MV-4-11 (cell line): ENCODE measurements at places on chromosomes 2 and 18.

DNA sequence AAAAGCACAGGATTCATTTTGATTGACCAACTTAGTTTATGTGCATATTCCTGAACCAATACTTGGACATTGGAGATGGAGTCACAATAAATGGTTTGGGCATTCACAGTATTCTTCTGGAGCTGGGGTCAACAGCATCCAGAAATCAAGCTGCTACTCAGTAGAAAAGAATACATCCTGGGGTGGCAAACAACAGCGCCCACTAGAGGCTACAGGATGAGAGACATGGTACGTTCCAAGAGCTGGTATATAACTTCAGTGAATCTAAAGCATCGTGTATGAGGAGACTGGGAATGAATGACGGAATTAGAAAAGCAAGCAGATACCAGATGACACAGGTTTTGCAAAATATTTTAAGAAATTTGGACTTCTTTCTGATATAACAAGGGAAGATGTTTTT is 142.9 kb upstream of the FIGN start:
- peak; percentile 15 for DNase-seq

DNA sequence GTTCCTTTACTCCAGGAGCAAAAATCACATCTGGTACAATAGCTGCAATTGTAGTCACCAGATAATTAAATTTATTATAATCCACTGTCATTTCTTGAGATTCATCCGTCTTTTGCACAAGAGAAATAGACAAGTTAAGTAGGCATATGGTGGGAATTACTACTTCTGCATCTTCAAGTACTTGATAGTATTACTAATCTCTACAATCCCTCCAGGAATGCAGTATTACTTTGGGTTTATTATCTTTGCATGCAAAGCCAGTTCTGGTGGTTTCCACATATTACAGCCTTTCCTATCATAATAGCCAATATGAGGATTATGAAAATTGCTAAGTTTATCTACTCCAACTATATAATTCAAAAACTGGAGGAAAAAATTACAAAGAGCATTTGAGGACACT is 254.1 kb downstream of the IKZF2 start:
- DNase-seq, result no peak

DNA sequence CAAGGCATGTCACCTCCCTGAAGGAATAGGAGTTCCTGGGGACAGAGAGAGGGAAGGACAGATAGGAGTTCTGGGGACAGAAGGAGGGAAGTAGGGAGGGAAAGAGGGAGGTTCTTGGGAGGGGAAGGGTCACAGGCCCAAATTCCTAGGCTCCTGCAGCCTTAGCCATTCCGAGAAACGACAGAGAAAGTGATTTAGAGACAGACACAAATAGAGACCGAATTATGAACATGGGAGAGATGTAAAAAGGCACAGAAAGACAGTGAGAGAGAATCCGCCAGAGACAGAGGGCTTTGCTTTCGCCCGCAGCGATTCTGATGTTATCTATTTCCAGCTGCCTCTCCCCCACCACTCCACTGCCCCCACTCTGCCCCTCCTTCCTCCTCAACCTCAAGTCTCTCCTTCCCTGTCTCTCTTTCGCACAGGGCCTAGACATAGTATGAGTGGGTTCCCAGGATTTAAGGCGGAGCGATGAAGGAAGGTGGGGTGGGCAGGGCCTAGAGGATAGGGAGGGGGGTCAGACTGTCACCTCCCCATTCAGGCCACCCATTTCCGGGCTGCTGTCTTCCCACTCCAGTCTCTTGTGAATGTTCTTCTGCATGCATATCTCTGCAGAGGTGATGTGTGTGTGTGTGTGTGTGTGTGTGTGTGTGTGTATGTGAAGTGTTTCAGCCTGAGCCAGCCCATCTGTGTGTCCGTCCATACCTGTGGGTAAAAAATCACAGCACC is 3.3 kb upstream of the WNT6 start:
- DNase-seq, result no peak

DNA sequence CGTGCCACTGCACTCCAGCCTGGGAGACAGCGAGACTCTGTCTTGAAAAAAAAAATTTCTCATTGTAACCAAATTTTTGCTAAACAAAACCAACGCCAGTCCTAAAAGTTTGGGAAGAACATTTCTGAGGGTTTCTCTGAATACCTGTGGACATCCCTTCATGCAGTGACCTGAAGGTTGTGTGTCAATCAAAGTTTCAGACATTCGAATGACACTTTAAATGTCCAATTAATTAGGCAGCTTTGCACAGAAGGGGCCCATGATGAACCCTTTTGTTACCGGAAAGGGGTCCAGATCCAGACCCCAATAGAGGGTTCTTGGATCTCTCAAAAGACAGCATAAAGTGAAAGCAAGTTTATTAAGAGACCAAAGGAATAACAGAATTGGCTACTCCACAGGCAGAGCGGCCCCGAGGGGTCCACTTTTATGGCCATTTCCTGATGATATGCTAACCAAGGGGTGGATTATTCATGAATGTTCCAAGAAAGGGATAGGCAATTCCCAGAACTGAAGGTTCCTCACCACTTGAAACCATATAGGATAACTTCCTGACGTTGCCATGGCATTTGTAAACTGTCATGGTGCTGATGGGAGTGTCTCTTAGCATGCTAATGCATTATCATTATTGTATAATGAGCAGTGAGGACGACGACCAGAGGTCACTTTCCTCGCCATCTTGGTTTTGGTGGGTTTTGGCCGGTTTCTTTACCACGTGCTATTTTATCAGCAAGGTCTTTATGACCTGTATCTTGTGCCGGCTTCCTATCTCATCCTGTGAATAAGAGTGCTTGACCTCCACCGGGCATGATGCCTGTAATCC is 27.5 kb upstream of the HPCAL1 start:
- DNase-seq, result no peak

GRCh38 chr2:62731275-62731674 is 25.8 kb downstream of the EHBP1 start:
- no peak for DNase-seq

DNA sequence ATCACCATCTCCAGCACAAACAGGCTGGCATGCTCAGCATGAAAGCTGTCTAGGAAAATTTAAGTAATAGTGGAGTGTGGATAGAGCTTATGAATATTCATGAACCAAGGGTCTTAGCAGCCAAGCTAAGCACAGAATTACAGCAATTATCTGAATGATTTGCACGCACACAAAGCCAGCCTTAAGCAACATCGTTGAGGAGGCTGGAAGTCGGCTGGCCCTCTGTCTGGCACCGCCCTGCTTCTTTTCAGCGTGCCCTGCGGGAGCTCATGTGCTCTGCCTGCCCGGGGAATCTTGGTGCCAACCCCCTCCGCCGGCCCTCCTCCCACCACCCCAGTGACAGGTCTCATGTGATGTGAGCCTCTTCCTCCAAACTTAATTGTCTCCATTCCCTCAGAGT is 540.1 kb downstream of the CMPK2 start:
- DNase-seq, result no peak

GRCh38 chr2:237192881-237193280 is 107.2 kb downstream of the COPS8 start:
- no peak for DNase-seq

DNA sequence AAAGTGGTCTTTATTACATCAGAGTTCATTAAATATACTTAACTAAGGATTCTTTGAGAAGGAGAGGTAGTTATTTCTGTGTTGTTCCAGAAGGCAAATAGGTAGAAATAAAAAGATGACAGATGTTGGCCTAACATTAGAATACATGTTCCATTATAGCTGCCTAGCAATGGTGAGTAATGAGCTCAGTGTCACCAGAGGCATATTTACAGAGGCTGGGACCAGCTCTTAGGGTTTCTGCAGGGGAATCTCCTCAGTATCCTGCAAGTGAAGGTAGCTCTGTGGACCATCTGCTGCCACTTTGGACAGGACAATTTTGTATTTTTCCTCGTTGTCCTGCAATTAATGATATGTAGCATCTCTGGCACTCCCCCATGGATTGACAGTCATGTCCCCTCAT is 416.0 kb downstream of the THSD7B start:
- DNase-seq, result no peak

DNA sequence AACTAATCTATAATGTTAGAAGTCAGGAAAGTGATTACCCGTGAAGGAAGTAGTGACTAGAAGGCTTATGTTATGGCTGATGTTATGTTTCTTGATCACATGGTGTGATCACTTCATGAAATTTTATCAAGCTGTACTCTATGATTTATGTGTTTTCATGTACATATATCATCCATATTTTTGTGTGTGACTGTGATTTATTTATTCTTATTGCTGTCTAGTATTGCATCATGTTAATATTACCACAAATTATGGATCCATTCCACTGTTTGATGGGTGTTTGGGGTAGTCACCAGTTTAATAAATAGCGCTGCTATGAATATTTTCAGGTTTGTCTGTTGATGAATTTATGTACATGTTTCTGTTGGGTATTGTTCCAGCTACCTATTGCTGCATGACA is 59.4 kb downstream of the SH2D6 start:
- no peak for DNase-seq

DNA sequence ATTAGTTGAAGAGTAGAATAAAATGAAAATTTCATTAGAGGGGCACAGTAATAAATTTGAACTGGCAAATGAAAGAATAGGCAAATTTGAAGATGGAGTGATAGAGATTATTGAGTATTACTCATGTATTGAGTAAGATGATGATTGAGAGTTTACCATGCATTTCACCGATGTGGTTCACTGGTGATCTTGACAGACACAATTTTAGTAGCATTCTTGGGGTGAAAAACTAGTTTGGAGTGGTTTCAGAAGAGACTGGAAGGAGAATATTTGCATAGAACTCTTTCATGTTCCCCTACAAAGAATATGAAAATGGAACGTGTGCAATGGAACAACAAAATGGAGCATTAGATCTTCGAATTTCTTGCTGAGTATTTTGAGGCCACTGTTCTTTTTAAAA is 121.4 kb downstream of the ASXL3 start:
- DNase-seq, result no peak

- DNase-seq, result no peak
These were observed 11.7 kb downstream of the VIT start for GRCh38 chr2:36708041-36708741.

DNA sequence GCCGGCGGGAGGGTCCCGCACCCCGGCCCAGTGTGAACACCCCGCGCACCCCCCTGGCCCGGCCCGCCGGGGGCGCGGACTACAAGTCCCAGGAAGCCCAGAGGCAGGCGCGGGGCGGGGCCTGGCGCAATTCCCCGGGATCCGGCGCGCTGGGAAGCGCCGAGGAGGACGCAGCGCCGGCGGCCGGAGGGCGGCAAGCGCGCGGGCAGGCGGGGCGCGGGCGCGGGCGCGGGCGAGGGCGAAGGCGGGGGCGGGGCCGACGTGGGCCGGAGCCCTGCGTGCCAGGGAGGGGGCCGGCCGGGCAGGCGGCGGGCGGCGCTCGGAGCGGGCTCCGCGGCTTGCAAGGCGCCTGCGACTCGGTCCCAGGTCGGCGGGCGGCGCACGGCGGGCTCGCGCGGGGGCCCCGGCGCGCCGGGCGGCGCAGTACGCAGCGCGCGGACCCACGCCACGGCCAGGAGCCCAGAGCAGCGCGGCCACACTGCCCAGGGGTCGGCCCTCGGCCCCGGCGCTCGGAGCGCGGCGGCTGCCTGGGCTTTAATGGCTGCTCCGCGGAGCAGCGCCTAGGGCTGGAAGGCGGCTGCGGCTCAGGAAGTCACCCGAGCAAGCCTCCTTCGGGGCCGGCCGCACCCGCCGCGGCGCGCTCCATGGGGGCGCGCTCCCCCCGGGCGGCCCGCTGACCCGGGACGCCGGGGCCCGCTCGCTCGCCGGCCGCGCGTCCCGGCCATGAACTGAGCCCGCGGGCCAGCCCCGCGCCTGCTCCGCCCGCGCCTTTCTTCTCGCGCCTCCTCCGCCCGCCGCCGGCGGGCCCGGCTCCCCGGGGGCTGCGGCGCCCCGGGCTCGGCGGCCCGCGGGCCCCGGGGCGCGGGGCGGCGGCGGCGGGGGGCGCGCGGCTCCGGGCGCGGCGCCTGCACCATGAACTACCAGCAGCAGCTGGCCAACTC is at the start of gene AGAP1:
TSS of gene AGAP1 (plus strand) at position 269 of the 941 bp plus-strand sequence.
- DNase-seq, result no peak
